ENCODE measurements at places on chromosomes 16 and 17.

DNA sequence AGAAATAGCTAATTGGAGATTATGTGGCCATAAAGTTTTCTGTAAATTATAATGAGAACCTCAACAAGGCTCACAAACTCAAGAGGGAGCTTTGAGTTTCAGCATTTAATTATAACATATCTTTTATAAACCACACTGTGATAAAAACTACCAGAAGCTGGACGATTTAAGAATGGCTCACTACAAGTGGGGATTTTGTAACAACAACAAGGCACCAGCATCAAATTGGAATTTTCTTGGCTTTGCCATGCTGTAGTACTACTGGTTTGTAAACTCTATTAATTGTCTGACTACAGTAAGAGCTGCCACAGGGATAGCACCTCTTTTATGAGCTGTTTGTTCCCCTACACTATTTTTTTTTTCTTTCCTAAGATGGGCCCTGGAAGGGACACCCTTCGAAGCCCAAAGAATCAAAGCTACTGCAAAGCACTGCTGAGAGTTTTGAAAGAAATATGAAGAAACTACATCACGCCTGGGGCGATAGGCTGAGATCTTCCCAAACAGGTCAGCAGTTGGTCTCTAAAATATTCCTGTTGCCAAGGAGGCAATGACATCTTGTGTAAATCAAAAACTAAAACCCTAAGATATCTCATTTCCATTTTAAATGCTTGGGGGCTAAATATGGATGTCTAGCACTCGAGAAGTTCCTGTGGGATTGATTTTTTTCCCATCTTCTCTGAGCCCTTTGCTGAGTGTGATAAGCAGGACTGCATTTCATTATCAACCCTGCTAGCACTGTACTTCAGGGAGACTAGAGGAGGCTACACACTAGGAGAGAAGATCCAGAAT lies 40.9 kb downstream of the SKAP1 start:
- no peak for DNase-seq

GRCh38 chr17:72829883-72830282 lies 262.6 kb downstream of the SLC39A11 start:
- no peak for DNase-seq

GRCh38 chr17:50146927-50147665 lies 3.4 kb downstream of the PPP1R9B start:
- DNase-seq = no peak

GRCh38 chr17:76492989-76493501 lies 8.2 kb downstream of the RHBDF2 start:
- peak; percentile 33 for DNase-seq

DNA sequence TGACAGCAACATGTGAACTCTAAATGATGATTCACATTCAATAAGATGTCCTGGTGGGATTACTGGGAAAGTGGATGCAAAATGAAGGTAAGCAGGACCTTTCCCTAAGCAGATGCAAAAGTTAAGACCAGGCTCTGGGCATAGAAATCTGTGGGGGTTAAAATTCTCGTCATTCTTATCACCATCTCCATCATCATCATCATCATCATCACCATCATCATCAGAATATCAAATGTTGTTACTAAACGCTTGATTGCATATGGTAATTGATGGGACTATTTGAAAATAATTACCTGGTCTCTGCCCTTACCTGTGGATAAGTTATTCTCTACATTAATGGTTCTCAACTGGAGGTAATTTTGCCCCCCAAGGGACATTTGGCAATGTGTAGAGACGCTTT lies 41.9 kb upstream of the TMEM132E start:
- no peak for DNase-seq

- DNase-seq = no peak
These were observed 113.8 kb upstream of the CHMP6 start for GRCh38 chr17:80877729-80878303.

DNA sequence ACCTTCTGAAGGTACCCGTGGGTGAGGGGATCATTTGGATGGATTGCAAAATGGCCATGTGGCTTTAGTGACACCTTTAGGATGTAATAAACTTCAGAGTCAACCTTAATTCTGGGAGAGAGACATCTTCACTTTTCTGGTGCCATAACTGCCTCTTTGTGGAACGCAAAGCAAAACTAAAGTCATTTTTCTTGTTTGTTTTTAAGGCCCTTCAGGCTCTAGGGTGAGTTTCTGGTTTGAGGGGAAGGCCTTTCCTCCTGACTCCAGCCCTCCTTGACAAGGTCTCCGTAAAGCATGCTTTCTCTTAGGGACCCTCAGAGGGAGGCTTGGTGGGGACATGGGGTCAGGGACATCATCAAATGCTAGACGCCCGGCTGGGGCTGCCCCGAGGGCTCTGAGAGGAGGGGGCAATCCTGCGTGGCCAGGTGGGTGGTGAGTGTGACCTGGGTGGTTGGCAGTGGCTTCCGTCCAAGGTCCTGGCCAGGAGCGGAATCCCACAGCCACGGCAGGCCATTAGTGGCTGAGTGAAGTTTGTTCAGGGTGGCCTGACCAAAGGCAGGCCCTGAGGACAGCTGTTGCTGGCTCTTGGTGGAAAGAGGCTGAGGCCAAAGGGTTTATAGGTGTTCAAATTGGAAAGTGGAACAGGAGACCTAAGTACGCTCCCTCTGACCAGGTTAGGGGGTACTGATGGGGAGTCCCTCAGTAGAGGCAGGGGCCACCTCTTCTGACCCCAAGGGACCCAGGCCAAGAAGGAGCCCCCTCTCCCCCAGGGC lies 112.2 kb downstream of the METRNL start:
- no peak for DNase-seq

GRCh38 chr17:29495011-29495410 lies 71.8 kb downstream of the ABHD15 start:
- DNase-seq = no peak

DNA sequence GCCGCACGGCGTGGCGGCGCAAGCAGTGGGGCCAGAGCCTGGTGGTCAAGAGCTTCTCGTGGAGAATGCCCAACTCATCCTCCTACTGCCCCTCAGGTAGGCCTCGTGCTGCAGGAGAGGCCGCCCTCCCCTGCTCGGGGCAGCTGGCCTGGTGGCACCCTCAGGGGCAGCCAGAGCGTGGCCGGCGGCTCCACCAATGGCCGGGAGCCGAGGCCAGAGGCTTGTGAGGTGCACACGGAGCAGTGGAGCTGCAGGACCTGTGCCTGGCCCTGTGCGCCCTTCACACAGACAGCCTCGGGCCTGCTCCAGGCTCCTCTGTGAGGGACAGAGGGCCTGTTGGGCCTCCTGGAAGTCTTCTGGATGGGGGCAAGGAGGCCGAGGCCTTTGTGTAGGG lies 85.5 kb downstream of the NPIPB11 start:
- DNase-seq = no peak

GRCh38 chr17:80363120-80363515 lies 51.8 kb upstream of the ENDOV start:
- DNase-seq = no peak

DNA sequence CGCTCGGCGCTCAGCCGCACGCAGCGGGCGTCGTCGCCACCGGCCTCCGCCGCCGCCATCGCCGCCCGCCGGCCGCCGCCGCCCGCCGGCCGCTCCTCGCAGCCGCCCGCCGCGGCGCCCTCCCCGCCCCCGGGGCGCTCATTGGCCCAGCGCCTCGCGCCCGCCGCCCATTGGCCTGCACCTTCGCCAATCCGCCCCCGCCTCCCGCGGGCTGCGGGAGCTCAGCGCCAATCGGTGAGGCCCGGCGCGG lies at the start of gene PGP:
TSS of gene PGP (minus strand) at position 122 of the 250 bp plus-strand sequence. CDS start at position 59, 63 bp downstream.
- DNase-seq = no peak
